GM23338 (cell line): ENCODE measurements at places on chromosomes 5 and 9. TPM values are rescaled to one million over a fixed set of nuclear protein-coding genes. Genes with fewer than 3 reads are reported as not detected.

Gene OXCT1
- polyA plus RNA-seq, result 11.6 and 12.9 TPM in 2 replicates

Gene RFESD
- polyA plus RNA-seq, result 6.9 and 7.1 TPM in 2 replicates

Gene ABITRAM
- polyA plus RNA-seq, result 6.3 and 10.1 TPM in 2 replicates

Gene ALDH1A1
- 2.1 and 2.8 TPM in 2 replicates for polyA plus RNA-seq

Gene TMEM8B
- 3.6 and 4.2 TPM in 2 replicates for polyA plus RNA-seq

Gene TNC
- polyA plus RNA-seq, result 0.89 and 1.0 TPM in 2 replicates

Gene RGMB
- polyA plus RNA-seq, result 20.5 and 21.7 TPM in 2 replicates

Gene C6
- polyA plus RNA-seq, result not detected in 2 replicates

Gene STPG3
- not detected in 2 replicates for polyA plus RNA-seq

Gene GRXCR2
- not detected in 2 replicates for polyA plus RNA-seq

Gene IFNA13
- polyA plus RNA-seq, result not detected in 2 replicates

Gene RNF183
- 0.24 and 0.42 TPM in 2 replicates for polyA plus RNA-seq

Gene F2RL2
- 0.37 and 0.70 TPM in 2 replicates for polyA plus RNA-seq

Gene ZNF354B
- 9.0 and 9.2 TPM in 2 replicates for polyA plus RNA-seq

Gene CEL
- polyA plus RNA-seq, result 0.26 and 0.27 TPM in 2 replicates

Gene ORM2
- polyA plus RNA-seq, result 0.76 and 0.90 TPM in 2 replicates

Gene GFPT2
- 74.6 and 82.6 TPM in 2 replicates for polyA plus RNA-seq

Gene CXCL14
- 1.7 TPM in 2 replicates for polyA plus RNA-seq

Gene ELOVL7
- polyA plus RNA-seq, result 2.3 and 2.9 TPM in 2 replicates

Gene IRX2
- polyA plus RNA-seq, result 13.6 and 14.5 TPM in 2 replicates

Gene PCDHB4
- 0.87 and 1.3 TPM in 2 replicates for polyA plus RNA-seq

Gene CREBRF
- 2.0 TPM in 2 replicates for polyA plus RNA-seq

Gene KIF12
- 4.2 and 4.7 TPM in 2 replicates for polyA plus RNA-seq

Gene FOXI1
- polyA plus RNA-seq, result not detected in 2 replicates

Gene SLC4A9
- 0.08 TPM in 1 of 2 replicates, not detected in the other for polyA plus RNA-seq

Gene PFN3
- polyA plus RNA-seq, result 2.0 and 3.1 TPM in 2 replicates

Gene TLE1
- polyA plus RNA-seq, result 58.1 and 59.1 TPM in 2 replicates

Gene GDA
- 3.2 and 4.0 TPM in 2 replicates for polyA plus RNA-seq

Gene GCNT4
- polyA plus RNA-seq, result 1.4 and 2.5 TPM in 2 replicates

Gene OBP2B
- not detected in 2 replicates for polyA plus RNA-seq

Gene ST8SIA4
- polyA plus RNA-seq, result 0.11 and 0.35 TPM in 2 replicates

Gene TAS2R1
- 0.19 TPM in 1 of 2 replicates, not detected in the other for polyA plus RNA-seq

Gene CNTFR
- polyA plus RNA-seq, result 0.59 and 0.73 TPM in 2 replicates

Gene FOXD4
- polyA plus RNA-seq, result not detected in 2 replicates

Gene DNAH5
- polyA plus RNA-seq, result 0.97 and 1.2 TPM in 2 replicates

Gene PCDHA11
- 8.5 and 11.6 TPM in 2 replicates for polyA plus RNA-seq

Gene TMEM232
- 1.8 and 1.9 TPM in 2 replicates for polyA plus RNA-seq

Gene ZNF454
- 3.2 and 4.9 TPM in 2 replicates for polyA plus RNA-seq

Gene GNA14
- 3.3 and 3.9 TPM in 2 replicates for polyA plus RNA-seq

Gene EPB41L4A
- 5.7 and 6.1 TPM in 2 replicates for polyA plus RNA-seq

Gene IL4
- not detected in 2 replicates for polyA plus RNA-seq

Gene ENTREP1
- polyA plus RNA-seq, result 5.7 and 5.8 TPM in 2 replicates

Gene SOHLH1
- polyA plus RNA-seq, result not detected in 2 replicates

Gene CSNK1A1
- polyA plus RNA-seq, result 110 and 114 TPM in 2 replicates

Gene MARCOL
- not detected in 2 replicates for polyA plus RNA-seq

Gene PDE6A
- 0.08 TPM in 1 of 2 replicates, not detected in the other for polyA plus RNA-seq

Gene AGXT2
- not detected in 2 replicates for polyA plus RNA-seq

Gene LECT2
- polyA plus RNA-seq, result 0.43 and 0.45 TPM in 2 replicates

Gene ZNF169
- 3.1 and 4.0 TPM in 2 replicates for polyA plus RNA-seq
